Activated CD4-positive, alpha-beta T cell treated with anti-CD3 and anti-CD28 coated beads, Interleukin-2, Interleukin-4, amounts not matched to agents 100 ng/mL and 50 ng/mL, durations not matched to agents 16 hours and 8 hours (primary cell): ENCODE measurements at places on chromosomes 6 and 20.
A peak's percentile ranks its signal among the peaks of the same experiment; 100 is the strongest.

DNA sequence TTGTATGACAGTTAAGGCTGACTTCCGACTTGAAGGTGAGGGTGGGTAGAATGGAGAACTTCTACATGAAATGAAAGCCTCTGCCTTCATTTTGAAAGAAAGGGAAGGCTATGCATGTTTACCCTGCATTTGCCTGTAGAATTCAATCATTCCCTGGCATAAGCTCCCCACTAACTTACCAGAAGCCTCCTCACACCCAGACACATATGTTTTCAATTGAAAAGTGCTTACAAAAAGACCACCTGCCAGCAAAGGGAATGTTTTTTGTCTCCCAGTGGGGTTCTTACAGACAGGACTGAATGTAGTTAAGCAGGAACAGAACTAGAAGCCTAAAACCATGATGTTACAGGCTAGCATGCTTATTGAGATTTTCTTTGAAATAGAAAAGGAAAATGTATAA lies 392.1 kb upstream of the HSF2 start:
- no peak for DNase-seq

GRCh38 chr6:32484614-32484998 lies 44.9 kb downstream of the HLA-DRA start:
- DNase-seq: no peak

DNA sequence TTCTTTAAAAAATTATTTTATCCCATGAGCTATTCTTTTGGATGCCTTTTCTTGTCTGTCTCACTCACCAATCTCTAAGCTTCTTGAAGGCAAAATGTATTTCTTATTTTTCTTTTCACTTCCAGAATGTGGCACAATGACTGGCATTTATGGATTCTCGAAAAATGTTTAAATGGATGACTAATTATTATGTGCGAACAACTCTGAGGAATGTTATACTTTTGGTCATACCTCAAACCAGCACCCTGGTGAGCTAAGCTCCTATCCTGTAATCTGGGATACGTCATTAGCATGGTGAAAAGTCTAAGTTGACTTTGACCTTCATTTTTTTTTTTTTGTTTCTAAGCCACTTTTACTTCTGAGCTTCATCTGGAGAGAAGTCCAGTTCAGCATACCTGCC lies 214.0 kb upstream of the CEP162 start:
- DNase-seq: no peak

DNA sequence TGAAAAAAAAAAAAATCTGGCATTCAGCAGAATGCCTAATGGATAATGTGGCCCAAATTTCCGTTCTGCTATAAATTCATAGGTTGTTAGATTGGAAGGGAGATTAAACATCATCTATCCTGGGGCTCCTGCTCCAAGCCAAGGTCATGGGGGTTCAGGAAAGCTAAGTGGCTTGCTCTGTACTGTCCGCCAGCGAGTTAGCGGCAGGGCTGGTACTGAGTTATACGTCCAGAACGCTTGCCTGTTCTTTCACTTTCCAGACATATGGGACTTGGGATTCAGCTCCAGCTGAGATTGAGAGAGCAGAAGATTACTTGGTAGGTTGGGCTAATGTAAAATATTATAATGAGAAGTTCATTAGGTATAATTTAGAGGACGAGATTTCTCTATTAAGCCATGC lies 858 bp downstream of the RWDD1 start:
- peak; percentile 19 for DNase-seq

DNA sequence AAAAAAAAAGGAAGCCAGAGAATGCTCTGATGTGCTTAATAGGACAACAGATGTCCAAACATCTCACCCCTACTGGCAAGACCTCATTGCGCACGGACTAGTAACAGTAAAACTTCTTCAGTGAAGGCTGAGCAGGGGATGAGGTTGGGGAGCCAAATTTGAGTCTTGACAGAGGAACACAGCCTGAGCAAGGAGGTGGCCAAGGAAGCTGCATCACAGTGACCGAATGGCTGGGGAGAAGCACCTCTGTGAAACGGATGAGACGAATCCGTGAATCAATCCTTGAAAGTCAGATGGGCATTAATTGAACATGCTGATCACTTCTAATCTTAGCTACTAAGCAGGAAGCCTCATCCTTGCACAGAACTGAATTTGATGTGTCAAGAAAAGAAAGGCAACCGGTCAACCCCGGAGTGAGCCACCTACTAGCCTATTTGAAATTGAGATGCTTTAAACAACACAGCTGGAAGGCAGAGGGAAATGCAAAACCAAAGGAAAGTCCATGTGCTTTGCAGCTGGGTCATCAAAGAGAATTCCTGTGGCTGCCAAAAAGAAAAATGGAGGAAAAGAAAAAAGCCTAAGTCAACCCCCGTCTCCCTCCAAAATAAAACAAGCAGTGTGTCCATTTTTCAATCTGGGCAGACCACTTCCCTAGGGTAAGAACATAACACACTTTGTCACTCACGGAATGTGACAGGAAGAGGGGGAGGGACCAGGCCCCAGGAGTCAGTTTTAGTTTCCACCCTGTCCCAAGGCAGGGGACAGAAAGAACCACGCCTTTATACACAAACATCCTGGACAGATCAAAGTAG lies 29.5 kb downstream of the PXDC1 start:
- DNase-seq: no peak

DNA sequence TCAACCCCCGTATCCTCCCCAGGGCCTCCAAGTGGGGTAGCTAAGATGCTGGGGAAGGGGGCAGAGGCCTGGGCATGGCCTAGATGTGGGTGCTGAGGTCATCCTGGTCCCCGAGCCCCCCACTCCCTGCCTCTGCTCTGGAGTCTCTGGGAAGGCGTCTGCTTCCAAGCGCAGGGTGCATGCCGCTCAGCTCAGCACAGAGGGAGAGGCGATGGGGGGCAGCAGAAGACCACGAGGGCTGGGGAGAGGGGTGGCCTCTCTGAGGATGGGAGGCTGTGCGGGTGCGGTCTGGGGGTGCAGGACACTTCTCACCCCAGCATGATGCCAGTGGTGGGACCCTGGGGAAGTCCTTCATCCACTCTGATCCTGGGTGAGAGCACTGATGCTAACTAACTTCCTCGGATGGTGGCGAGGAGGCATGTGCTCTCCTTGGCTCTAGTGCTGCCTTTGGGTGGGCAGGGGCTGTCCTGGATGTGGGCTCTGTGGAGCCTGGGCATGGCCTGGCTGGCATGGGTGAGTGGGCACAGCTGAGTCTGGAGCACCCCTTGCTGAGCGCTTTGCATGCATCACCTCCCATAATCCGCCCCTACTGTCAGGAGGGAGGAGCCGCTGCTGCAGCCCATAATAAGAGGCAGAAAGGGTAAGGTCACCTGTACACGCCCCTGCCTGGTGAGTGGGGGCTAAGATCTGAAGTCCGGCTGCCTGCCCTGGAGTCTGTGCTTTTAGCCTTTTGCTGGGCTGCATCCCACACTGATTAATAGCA lies 34.7 kb downstream of the EFCAB8 start:
- DNase-seq: no peak

DNA sequence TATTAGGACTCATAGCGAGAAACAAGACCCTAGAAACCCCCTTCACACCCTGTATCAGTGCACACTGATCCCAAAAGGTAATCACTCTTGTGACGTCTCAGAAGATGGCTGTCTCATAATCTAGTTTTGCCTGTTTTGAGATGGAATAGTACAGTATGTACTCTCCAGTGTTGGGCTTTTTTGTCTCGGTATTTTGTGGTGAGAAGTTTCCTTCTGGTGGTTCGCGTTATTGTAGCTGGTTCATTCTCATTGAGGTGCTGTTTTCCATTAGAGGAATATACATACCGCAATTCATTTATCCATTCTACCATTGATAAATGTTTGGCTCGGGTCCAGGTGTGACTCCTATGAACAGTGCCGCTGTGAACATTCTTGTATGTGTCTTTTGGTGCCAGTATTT lies 27.9 kb upstream of the MAP3K4 start:
- no peak for DNase-seq

DNA sequence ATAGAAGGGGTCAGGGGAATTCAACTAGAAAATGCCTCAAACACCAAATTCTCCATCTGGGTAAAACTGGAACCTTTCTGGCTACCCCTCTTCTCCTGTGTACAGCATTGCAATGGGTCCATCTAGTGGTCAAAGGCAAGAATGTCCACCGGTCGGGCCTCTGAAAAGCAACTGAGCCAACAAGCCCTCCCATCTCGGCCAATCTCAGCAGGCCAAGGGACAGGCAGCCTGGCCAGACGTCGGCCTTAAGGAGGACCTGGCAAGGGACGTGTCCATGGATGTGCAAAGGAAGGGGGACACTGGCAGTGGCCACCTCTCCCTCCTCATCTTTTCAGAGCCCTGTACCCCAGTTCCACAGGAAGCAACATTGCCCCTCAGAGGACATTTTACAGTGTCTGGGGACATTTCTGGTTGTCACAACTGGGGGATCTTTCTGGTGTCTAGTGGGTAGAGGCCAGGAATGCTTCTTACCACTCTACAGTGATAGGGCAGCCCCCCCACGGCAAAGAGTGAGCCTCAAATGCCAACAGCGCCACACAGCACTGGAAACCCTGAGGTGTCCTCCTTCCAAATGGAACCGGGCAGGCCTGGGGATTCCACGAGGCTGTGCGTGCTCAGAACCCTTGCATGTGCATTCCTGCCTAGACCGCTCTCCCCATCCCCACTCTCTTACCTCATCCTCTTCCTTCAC lies 99.8 kb upstream of the FOXA2 start:
- peak; percentile 57 for DNase-seq

DNA sequence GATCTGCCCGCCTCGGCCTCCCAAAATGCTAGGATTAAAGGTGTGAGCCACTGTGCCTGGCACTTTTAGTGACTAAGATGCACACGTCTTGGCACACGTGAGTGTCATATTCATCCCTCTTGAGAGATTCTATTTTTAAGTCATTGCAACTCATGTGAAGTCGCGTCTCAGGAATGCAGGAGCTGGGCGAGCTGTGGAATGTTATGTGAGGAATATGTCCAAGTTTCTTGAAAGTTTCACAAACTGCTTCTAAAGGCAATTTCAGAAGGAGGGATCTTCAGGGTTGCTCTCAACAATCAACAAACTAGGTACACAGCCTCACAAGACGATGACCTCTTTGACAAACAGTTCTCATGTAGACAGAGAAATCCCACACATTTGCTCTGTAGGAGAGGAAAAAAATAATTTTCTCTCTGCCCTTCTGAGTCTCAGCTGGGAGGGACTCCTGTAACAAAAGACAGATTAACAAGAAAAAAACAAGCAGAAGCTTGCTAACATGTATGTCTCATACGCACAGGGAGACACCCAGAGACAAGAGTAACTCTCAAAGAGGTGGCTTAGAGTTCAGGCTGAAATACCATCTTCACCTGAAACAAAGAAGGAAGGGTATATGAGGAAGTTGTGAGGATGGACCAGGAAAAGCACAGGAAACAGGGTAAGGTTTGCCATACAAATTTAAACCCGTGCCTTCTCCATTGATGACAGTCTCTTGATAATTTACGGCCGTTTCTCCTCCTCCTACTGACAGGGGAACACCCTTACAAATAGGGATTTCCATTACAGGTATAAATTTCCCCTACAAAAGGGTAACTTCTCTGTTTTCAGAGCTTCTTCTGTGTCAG lies 45.3 kb upstream of the FAM50B start:
- no peak for DNase-seq
